ENCODE measurements at places on chromosomes 11 and 22. TPM values are rescaled to one million over a fixed set of nuclear protein-coding genes. Genes with fewer than 3 reads are reported as not detected.

DNA sequence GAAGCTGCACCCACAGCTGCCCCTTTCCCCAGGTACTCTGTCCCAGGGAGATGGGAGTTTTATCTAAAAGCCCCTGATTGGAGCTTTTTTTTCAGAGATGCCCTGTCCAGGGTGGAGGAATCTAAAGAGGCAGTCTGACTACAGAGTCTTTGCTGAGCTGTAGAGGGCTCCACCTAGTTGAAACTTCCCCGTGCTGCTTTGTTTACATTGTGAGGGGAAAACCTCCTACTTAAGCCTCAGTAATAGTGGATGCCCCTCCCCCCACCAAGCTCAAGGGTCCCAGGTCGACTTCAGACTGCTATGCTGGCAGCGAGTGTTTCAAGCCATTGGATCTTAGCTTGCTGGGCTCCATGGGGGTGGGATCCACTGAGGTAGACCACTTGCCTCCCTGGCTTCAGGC lies 470.1 kb upstream of the LARGE1 start:
- no peaks in the 10 kb centered on the region for H3K27me3 ChIP-seq
- no peaks in the 10 kb centered on the region for H3K4me1 ChIP-seq
- no peak for DNase-seq
- H3K4me3 ChIP-seq = no peak overlapping the region
- no peaks in the 10 kb centered on the region for H3K36me3 ChIP-seq
- no peak overlapping the region for H3K27ac ChIP-seq

- no peak overlapping the region for H3K4me3 ChIP-seq
- H3K27me3 ChIP-seq = no peaks in the 10 kb centered on the region
- H3K4me1 ChIP-seq = peaks cover 16% of the 10 kb centered on the region
- no peak overlapping the region for H3K27ac ChIP-seq
- DNase-seq = no peak
- peaks cover 15% of the 10 kb centered on the region for H3K36me3 ChIP-seq
Measured at GRCh38 chr11:44090539-44090938, 4.9 kb upstream of the EXT2 start.

NRXN2 gene
- not detected for total RNA-seq

GRCh38 chr11:61912530-61912898 lies 4.9 kb downstream of the RAB3IL1 start:
- H3K36me3 ChIP-seq = peaks cover 2% of the 10 kb centered on the region
- H3K4me3 ChIP-seq = no peak overlapping the region
- no peak overlapping the region for H3K27ac ChIP-seq

DNA sequence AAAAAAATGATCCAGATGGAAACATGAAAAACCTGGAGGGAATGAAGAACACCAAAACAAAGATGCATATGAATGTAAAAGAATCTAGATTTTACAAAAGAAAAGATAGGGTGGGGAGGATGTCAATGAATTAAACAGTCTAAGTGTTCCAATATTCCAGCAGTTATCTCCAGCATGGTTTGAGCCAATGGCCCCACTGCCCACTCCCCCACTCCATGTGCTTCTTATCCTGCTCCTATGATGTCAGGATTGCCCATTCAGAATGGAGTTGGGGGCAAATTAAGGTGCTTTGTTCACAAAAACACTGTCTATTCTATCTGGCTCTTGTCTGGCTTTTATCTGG lies 1.2 kb upstream of the OR52K1 start:
- peaks cover 20% of the 10 kb centered on the region for H3K27me3 ChIP-seq
- H3K36me3 ChIP-seq = no peaks in the 10 kb centered on the region
- H3K27ac ChIP-seq = no peak overlapping the region
- no peaks in the 10 kb centered on the region for H3K4me1 ChIP-seq
- H3K4me3 ChIP-seq = no peak overlapping the region

GRCh38 chr11:45250035-45250718 lies 36.0 kb downstream of the SYT13 start:
- no peaks in the 10 kb centered on the region for H3K36me3 ChIP-seq
- no peak overlapping the region for H3K27ac ChIP-seq
- H3K4me1 ChIP-seq = no peaks in the 10 kb centered on the region
- H3K4me3 ChIP-seq = no peak overlapping the region
